NCI-H748 treated with DMSO at 0.1 percent for 48 hours (cell line): ENCODE measurements at places on chromosomes 7 and 10.

GRCh38 chr10:47456079-47456785 lies 27.7 kb downstream of the ANXA8 start:
- no peak for DNase-seq

- DNase-seq, result no peak
Measured at GRCh38 chr7:100099452-100099851, 1.7 kb downstream of the MCM7 start.

DNA sequence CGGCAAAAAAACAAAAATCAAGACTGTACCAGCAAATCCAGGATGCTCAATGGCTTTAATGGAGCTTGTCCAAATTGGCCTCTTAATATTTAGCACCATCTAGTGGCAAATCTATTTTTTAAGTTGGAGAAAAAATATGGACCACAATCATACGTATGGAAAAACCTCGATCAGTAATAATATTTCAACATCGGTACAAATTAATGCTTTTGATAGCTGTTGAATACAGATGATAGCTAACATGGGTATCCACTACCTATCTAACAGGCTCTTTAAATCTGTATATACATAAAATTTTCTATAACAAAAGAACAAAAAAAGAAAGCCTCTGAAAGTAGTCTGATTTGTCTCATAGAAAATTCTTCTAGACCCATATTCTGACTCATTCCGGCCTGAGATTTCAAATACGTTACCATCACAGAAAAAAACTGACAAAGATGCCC lies 29.2 kb downstream of the COA1 start:
- DNase-seq, result peak; percentile 27

- no peak for DNase-seq
Measured at GRCh38 chr7:106987777-106988176, 56.7 kb upstream of the PRKAR2B start.

DNA sequence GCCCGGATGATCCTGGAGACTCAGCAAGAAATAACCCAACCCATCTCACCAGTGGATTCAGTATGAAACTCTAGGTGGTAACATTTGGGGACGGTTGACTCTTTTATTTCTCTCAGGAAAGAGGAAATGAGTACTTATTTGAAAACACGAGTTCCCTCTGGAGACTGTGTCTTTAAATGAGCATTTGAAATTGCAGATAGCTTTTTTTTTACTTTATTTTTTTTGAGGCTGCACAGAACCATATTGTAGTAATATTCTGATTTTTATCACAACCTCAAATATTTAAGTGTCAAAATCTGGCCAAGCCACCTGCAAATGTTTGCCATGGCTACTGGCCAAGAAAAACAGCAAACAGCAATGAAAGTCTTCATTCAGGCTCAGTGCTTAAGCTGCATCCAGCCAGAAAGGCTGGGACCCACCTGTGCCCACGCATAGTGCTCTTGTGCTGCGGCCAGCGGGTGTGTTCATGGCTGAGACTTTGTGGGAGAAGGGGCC lies 160.8 kb downstream of the CREB5 start:
- DNase-seq, result peak; percentile 90

GRCh38 chr7:66258409-66258808 lies 53.3 kb downstream of the TPST1 start:
- DNase-seq, result no peak

GRCh38 chr7:41058986-41059741 lies 643.7 kb downstream of the INHBA start:
- peak; percentile 3 for DNase-seq
